Iris pigment epithelial cell (primary cell): ENCODE measurements at places on chromosomes 3 and 15.

DNA sequence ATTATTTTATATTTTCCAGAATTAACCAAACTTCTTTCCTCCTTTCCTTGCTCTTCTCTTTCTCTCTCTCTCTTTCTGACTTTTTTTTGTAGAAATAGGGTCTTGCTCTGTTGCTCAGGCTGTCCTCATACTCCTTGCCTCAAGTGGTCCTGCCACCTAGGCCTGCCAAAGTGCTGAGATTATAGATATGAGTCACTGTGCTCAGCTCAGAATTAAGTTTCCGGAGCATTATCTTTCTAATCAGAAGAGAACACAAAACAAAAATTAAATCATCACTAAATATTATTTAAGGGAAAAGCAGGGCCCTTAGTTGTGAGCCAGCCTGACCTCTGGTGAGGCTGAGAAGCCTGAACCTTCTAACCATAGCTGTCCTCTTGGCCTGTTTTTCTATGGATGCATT is 168.2 kb downstream of the SOX2 start:
- DNase-seq = peak; percentile 2

- peak; percentile 17 for DNase-seq
Measured at GRCh38 chr3:66236281-66236680, 15.5 kb downstream of the SLC25A26 start.

- no peak for DNase-seq
Measured at GRCh38 chr3:90128391-90128790, 1021.0 kb downstream of the EPHA3 start.

GRCh38 chr3:53242642-53243041 is 13.2 kb downstream of the TKT start:
- DNase-seq = peak; percentile 68

DNA sequence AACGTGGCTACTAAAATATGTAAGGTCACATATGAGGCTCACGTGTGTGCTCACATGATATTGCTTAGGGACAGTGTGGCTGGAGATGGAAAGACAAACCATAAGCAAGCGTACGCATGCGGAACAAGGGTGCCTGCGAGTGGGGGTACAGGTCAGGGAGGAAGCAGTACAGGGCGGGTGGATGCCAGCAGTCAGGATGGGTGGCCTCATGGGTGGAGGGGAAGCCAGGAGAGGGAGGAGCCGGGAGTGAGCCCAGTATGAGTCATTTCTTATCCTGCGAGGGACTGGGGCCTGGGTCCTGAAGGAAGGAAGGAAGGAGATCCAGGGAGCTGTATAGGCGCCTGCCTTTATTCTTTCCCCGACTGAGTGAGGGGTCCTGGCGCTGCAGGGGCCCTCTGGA is 42.0 kb upstream of the CGNL1 start:
- peak; percentile 40 for DNase-seq

DNA sequence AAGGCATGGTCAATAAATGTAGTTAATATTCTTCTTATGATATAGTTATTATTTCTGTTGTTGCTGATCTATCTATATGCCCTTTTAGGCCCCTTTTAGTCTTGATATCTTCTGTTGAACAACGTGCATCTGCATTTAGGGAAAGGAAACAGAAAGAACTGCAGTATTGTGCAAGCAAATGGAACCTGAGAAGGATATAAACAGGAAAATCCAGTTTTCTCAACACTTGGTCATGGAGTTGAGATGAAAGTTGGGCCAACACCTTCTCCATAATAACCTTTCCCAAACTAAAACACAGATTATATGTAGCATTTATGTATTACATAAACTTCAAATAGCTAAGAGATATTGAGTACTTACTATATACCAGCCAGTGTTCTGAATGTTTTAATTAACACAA is 179.7 kb downstream of the ADAMTS9 start:
- DNase-seq = no peak

- no peak for DNase-seq
Measured at GRCh38 chr3:146575636-146576035, 29.5 kb downstream of the PLSCR5 start.

- DNase-seq = no peak
Measured at GRCh38 chr3:48596676-48597407, 1.7 kb upstream of the COL7A1 start.

- peak; percentile 3 for DNase-seq
Measured at GRCh38 chr3:147881933-147882332, 472.8 kb downstream of the ZIC1 start.

DNA sequence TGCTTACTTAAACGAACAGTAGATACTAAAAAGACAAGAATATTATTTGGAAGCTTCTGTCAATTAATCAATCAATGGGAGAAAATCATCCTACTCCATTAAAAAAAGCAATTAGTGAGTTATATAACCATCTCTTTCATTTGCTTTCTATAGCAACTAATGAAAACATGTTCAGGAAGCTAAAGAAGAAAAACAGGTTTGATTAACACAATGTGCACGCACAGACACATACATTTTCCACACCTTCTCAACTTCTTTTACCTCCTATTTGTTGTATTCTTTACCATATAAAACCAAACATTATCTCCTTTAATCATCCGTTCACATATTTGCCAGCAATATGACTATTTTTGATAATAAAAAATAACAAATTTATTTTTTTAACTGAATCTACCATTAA is 111.3 kb downstream of the GBE1 start:
- DNase-seq = no peak

GRCh38 chr3:12017516-12017915 is 13.3 kb downstream of the SYN2 start:
- DNase-seq = no peak

DNA sequence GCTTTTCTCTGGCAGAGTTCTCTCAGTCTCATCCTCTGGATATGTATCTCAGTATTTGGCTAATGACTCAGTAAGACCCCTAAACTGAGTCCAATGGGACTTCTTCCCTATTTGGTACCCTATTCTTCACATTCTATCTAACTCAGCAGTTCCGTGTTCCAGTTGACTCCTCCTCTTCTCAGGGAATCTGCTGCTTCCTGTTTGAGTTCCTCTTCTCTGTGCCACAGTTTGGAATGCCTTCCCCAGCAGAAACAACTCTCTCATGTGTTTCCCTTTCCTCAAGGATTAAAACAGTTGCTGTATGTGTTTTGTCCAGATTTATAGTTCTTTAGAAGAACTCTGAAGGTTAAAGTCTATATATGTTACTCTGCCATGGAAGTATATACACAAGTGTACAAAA is 344.0 kb upstream of the RARB start:
- DNase-seq = no peak

DNA sequence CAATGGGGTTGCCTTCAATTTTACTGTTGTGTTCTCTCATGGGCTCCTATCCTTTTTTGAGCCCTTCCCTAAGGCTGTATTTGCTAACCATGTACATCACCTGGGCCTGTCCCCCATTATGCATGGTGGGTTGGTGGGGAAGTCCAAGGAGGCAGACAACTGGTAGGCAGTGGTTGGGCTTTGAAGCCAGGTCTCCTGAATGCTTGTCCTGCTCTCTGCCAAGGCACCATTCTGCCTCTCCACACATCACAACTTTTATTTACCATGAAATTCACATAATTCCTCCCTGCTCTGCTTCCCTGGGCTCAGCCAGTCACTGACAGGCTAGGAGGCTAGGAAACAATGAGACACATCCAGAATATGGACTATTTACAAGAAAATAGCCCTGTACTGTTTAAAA is 41.0 kb upstream of the COPB2 start:
- no peak for DNase-seq

DNA sequence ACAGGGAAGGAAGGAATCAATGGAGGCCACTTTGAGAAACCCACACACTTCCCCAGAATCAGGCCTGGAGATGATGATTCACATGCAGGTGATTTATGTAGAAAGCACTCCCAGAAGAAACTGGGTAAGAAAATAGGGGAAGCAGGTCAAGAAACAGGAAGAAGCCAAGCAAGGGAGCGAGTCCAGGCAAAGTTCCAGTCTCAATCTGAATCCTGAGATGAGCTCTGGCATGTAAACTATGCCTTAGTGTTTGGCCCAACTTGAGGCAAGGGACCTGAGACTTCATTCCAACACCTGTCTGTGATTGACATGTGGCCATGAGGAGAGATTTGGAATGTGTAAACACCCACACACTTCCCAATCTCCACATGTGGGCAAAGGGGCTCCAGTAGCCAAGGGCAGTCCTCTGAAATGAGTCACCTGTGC is 61.6 kb upstream of the CTNNB1 start:
- no peak for DNase-seq

DNA sequence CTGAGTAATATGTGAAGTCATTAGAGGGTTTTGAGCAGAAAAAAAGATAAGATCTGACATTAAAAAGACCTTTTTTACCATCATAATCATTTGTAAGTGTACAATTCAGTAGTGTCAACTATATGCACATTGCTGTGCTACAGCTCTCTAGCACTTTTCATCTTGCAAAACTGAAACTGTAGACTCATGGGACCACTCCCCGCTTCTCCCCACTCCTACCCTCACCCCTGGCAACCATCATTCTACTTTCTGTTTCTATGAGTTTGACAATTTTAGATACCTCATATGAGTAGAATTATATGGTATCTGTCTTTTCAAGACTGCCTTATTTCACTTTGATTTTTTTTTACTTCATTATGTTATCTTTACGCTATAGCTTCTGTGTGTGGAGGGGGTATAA is 112.8 kb downstream of the NSUN3 start:
- no peak for DNase-seq

DNA sequence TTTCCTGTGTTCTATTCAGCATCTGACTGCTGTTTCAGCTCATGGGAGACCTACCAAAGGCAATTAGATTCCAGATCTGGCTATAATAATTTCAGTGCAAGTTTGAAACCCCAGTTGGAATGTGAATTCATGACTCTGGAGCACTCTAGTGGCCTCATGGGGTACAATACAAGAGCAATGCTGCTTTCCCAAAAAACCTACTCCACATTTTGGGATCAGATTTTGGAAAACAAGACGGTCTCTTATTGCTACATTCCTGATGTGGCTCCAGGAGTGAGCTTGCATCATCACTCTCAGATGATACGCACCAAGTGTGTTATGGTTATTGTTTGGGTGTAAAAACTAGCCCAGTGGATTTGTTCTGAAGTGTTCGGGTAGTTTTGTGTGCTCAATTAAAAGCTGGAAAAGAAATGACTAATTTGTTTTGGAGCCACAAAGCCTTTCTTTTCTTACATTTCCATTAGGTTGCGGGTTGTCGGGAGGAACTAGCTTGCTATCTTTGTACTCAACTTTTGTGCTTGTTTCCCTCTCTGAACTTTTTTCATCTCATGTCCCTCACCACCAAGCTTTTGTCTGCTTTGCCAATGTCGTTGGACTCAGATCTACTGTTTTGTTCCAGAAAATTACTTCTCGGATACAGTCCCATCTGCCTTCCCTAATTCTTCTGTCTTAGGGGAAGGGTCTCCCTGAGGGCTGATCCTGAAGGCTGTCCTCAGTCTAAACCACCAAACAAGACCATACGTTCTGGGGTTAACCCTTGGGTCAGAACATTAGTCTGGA is 272.1 kb downstream of the BBX start:
- no peak for DNase-seq

DNA sequence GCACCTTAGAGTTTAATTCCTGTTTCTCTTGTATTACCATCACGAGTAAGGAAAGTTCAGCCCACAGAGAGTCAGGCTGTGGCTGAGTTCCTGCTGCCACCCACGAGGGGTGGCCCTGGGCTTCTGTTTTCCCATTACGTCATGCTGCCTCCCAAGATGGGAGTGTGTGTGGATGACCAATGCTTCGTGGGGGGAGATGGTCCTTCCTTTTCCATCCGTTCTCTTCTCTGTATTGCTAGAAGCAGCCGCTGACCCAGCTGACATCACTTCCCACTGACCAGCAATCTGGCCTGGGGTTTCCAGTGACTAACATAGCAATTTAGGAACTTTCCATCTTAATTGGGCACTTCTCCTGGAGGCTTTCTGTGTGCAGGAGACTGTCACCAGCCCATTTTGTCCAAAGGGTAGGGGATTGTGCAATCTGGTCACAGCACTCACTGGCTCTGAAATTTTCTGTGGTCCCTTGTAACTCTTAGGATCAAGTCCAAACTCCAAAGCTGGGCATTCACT is 9.3 kb downstream of the IRAK2 start:
- peak; percentile 99 for DNase-seq

GRCh38 chr3:19213603-19214220 is 65.4 kb downstream of the KCNH8 start:
- no peak for DNase-seq

- DNase-seq = no peak
Measured at GRCh38 chr3:173225351-173225750, 84.3 kb upstream of the SPATA16 start.

- DNase-seq = peak; percentile 73
Measured at GRCh38 chr15:98085003-98085639, 124.6 kb downstream of the ARRDC4 start.

- no peak for DNase-seq
Measured at GRCh38 chr3:29291260-29291981, 10.6 kb downstream of the RBMS3 start.

- peak; percentile 76 for DNase-seq
Measured at GRCh38 chr3:120487191-120487650, 36.4 kb upstream of the FSTL1 start.

DNA sequence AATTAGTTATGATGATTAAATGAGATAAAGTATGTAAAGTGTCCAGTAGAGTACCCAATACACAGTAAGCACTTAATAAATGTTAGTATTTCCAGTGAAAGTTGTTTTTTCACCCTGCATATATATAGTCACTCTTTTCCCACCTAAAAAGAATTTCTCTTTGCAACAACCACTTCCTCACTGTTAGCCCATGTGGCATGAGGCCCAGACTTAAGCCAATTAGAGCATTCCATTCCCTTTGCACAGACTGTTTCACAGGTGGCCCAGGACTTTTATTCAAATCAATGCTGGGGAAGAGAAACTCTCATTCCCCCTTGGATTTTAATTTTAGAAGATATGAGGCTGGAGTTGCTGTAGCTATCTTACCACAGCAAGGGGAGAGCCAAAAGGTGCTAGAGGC is 3.7 kb downstream of the IFT80 start:
- peak; percentile 90 for DNase-seq

- DNase-seq = no peak
Measured at GRCh38 chr3:11627612-11628011, 16.1 kb downstream of the VGLL4 start.

DNA sequence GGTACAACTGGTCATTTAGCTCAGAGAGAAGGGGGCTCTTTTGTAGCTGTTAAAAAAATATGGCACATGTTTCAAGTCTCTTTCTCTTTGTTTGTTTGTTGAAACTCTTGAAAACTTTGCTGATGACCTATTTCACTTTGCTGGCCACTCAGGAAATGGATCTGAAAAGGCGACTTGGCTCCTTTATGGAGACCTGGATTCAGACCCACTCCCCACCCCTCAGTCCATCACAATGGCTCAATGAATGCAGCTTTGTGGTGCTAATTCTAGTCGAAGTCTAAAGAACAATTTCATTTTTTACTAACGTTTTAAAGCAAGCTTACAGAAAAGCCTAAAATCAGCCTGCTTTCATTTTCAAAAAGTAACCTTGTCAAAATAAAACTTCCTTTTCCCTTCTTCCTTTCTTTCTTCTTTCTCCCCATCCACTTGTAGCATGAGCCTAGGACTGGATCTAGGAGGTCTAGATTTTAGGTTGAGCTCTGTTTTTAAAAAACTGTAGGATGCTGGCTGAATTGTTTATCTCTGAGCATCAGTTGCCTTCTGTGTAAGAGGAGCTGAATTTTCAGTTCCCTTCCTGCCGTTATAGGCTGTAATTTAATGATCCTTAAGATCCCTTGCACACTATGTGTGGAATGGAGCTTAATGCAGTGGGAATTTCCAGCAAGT is 165.5 kb upstream of the FEZF2 start:
- no peak for DNase-seq

GRCh38 chr3:65006300-65006739 is 318.5 kb upstream of the ADAMTS9 start:
- peak; percentile 32 for DNase-seq
